Stimulated activated CD8-positive, alpha-beta memory T cell treated with anti-CD3 and anti-CD28 coated beads, Interleukin-4, amount 100 ng/mL, for 1 hour (primary cell): ENCODE measurements at places on chromosomes 2 and 18.

- DNase-seq = no peak
Measured at GRCh38 chr2:217625557-217626169, 377.1 kb downstream of the TNS1 start.

GRCh38 chr2:161131074-161131680, 29.1 kb upstream of the TANK start:
- DNase-seq = no peak

DNA sequence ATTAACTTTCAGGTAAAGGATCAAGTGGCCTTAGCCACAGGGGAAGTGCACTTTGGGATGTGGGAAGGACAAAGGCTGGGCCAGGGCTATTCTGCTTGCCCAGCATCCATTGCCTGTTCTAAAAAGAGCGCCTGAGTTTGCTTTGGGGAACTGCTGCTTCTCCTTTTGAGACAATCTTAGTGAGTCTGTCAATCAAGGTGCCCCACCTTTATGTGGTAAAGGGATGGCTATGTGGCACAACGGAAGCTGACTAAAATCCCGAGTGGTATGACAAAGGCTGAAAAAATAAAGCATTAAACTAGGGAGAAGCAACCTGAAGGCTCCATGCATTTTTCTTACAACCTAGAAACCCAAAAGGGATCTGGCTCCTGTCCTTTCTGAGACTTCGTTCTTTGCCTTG, 540.5 kb downstream of the SLC4A3 start:
- DNase-seq = no peak

- no peak for DNase-seq
Measured at GRCh38 chr2:227853765-227854271, 17.6 kb upstream of the DAW1 start.

- no peak for DNase-seq
Measured at GRCh38 chr2:62192811-62193210, 3.1 kb upstream of the B3GNT2 start.

GRCh38 chr2:88754585-88755320, 63.3 kb downstream of the RPIA start:
- no peak for DNase-seq
